Fibroblast of skin of left biceps (primary cell): ENCODE measurements at places on chromosomes 16 and 17.

- DNase-seq, result no peak
Measured at GRCh38 chr16:78695391-78695790, 595.9 kb downstream of the WWOX start.

GRCh38 chr17:60311936-60312335 is 80.0 kb downstream of the USP32 start:
- peak; percentile 42 for DNase-seq

- no peak for DNase-seq
Measured at GRCh38 chr17:74797824-74798223, 21.7 kb upstream of the NAT9 start.

DNA sequence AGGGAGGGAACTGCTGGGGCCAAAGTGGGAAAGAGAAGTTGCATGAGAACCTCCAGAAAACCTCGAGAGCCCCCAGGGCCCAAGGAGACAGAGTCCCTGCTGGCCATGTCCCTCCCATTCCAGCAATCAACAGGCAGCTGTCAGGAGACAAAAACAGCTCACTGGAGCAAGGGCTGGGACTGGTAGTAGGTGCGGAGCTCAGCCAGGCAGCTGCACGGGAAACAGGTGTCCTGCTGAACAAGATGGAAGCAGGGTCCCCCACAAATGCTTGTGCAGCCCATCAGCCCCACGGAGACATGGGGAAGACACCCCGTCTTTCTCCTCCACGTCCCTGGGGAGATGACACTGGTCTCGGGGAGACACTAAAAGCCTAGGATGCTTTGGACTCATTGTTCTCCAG is 34.5 kb downstream of the SDK2 start:
- no peak for DNase-seq
